ENCODE measurements at places on chromosomes 12 and 14. TPM values are rescaled to one million over a fixed set of nuclear protein-coding genes. Genes with fewer than 3 reads are reported as not detected.

- DNase-seq, result peak; percentile 36
These were observed 11.1 kb upstream of the NPFF start for GRCh38 chr12:53518381-53518780.

DNA sequence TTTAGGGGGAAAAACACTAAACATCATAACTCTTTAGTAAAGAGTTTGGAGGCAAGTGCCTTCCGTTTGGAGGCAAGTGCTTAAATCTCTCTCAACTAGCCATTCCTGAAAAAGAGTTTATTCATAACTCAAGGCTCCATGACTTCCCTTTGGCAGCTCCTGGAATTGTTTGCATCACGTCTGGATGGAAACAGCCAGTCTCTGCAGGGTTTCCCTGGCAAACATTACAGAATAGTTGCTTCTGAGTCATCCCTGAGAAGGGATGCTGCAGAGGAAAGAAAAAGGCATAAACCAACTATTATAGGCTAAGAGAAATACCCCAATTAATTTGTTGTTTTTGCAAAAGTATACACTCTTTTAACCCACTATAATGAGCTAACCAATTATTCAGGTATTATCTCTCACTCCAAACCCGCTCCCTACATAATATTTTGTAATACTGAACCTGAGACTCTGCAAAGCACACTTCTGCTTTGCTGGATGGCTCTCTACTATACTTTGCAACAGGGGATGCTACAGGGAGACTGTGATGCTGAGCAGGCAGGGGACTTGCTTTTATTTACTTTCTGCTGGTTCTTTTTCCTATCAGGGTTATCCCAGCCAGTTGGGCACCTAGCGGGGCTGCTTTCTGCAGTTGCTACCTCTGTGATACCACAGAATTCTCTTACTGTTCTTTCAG is 497.7 kb downstream of the FUT8 start:
- DNase-seq, result peak; percentile 90

GRCh38 chr12:96244826-96245225 is 50.7 kb downstream of the ELK3 start:
- no peak for DNase-seq

GRCh38 chr14:58755031-58755925 is 117.5 kb downstream of the DACT1 start:
- DNase-seq, result peak; percentile 31

The KRT3 gene
- not detected for total RNA-seq

GRCh38 chr12:75825686-75826085 is 205.9 kb downstream of the PHLDA1 start:
- DNase-seq, result peak; percentile 69

- peak; percentile 89 for DNase-seq
These were observed 72.4 kb downstream of the RASSF3 start for GRCh38 chr12:64682572-64683277.

The MMAB gene
- 16.7 TPM for total RNA-seq

The KRT85 gene
- total RNA-seq, result not detected

The MMP19 gene
- 11.1 TPM for total RNA-seq

The SLC6A12 gene
- total RNA-seq, result not detected
